OCI-LY7 (cell line): ENCODE measurements at places on chromosomes 3 and 15. TPM values are rescaled to one million over a fixed set of nuclear protein-coding genes. Genes with fewer than 3 reads are reported as not detected.

Gene REC114
- not detected in 2 replicates for total RNA-seq

Gene LTK
- 0.11 TPM in 2 replicates for total RNA-seq

Gene CCR1
- not detected in 2 replicates for total RNA-seq

Gene LDHAL6B
- total RNA-seq: not detected in 2 replicates

Gene TMEM207
- total RNA-seq: not detected in 2 replicates

Gene CTXN2
- total RNA-seq: 0.34 and 0.35 TPM in 2 replicates

Gene ADAMTS7
- 0.08 and 0.11 TPM in 2 replicates for total RNA-seq

Gene SPSB4
- not detected in 2 replicates for total RNA-seq

Gene DNAH12
- 0.21 TPM in 1 of 2 replicates, not detected in the other for total RNA-seq

Gene ZMYND10
- total RNA-seq: 2.8 and 3.0 TPM in 2 replicates

Gene TNFSF10
- 5.2 and 6.8 TPM in 2 replicates for total RNA-seq

Gene MNS1
- total RNA-seq: 1.8 and 2.8 TPM in 2 replicates

Gene ATP13A5
- total RNA-seq: not detected in 2 replicates

Gene CPN2
- total RNA-seq: not detected in 2 replicates

Gene MEX3B
- total RNA-seq: 5.8 and 7.3 TPM in 2 replicates

Gene TEX9
- total RNA-seq: 43.5 and 44.6 TPM in 2 replicates
